Omental fat pad (tissue), 4 donors: ENCODE measurements at places on chromosomes 2 and 18.

DNA sequence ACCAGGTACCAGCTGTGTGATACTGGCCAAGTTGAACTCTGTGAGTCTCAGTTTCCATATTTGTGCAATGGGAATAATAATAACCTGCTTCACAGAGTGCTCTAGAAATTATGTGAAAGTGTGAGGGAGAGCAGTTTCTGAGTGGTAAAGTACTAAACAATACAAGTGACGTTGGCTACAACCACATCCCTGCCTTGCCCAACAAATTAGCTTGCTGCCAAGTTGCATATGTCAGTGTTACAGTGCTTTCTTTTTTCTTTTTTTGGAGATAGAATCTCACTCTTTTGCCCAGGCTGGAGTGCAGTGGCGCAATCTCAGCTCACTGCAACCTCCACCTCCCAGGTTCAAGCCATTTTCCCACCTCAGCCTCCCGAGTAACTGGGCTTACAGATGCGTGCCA, 533.6 kb upstream of the MEX3C start:
- DNase-seq: no peak

- no peak for DNase-seq
Observed at GRCh38 chr18:59916746-59917145, 16.9 kb downstream of the PMAIP1 start.

- no peak for DNase-seq
Observed at GRCh38 chr2:189183170-189183569, 3.6 kb upstream of the COL5A2 start.

- DNase-seq: no peak
Observed at GRCh38 chr2:54894467-54894866, 155.8 kb downstream of the RTN4 start.

DNA sequence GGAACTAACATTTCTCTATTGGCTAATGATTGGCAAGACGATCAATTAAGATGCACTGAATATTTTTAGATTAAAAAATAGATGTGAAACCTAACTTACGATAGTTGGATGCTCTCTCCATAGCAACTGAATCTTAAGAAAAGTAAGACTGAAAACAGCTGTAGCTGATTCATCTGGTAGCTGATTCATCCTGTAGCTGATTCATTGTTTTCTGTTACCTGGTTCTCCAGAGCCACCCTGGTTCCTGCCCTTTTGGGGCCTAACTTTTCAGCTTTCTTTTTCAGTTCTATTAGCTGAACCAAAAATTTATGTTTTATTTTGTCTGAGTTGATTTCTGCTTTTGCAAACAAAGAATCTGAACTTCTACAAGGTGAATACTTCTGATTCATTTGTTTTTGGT, 22.7 kb upstream of the SPR start:
- no peak for DNase-seq

GRCh38 chr18:49672853-49673252, 111.0 kb downstream of the LIPG start:
- no peak for DNase-seq

GRCh38 chr18:5466256-5466655, 77.5 kb downstream of the EPB41L3 start:
- DNase-seq: no peak

DNA sequence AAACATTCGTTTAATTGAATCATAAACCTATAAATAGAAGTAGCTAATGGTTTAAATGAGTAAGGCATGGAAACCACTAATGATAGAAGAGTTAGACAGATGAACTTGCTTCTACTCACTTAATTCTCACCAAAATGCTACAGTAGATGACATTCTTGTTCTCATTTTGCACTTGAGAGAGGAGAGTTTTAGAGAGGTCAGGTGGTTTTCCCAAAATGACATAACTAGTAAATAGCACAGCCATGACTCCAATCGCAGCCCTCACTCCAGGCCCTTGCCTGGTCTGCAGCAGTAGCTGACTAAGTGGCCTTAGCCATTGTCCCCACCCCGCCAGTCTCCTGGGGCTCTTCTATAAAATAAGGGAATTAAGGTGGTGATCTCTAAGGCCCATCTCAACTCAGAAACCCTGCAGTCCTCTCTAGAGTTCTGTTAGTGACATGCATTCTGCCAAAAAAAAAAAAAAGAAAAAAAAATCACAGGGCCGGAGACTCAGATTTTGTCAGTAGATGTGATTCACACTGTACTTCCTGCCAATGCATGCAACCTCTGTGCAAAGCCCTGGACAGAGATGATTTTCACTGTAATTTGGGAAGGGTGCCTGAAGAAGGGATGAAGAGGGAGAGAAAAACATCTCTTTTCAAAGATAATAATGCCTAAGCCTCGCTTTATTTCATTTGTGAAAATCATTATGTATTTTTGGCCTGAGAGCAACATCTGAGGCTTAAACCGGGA, 221.8 kb downstream of the ANAPC1 start:
- no peak for DNase-seq

DNA sequence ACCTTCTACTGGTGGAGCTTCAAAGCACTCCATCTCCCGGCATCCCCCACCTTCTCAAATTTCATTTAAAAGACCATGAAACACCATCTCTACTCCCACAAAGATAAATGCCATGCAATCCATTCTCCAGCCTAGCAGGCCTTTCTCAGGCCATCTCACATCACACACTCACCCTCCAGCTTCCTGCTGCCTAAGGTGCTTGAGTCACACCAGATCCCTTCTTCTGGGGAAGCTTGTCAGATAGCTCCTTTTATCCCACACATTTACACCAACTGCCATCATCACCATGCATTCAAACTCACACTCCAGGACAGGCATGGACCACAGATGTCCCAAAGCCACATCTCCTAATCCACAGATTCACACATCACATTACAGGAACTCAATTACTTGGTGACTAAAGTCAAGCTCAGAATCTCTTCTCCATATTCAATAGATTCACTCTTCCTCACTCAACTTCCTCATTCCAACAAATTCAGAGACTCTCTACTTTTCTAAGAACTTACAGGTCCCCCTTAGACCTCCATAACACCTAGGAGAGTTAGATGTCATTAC, 292.5 kb downstream of the TNS1 start:
- DNase-seq: no peak

DNA sequence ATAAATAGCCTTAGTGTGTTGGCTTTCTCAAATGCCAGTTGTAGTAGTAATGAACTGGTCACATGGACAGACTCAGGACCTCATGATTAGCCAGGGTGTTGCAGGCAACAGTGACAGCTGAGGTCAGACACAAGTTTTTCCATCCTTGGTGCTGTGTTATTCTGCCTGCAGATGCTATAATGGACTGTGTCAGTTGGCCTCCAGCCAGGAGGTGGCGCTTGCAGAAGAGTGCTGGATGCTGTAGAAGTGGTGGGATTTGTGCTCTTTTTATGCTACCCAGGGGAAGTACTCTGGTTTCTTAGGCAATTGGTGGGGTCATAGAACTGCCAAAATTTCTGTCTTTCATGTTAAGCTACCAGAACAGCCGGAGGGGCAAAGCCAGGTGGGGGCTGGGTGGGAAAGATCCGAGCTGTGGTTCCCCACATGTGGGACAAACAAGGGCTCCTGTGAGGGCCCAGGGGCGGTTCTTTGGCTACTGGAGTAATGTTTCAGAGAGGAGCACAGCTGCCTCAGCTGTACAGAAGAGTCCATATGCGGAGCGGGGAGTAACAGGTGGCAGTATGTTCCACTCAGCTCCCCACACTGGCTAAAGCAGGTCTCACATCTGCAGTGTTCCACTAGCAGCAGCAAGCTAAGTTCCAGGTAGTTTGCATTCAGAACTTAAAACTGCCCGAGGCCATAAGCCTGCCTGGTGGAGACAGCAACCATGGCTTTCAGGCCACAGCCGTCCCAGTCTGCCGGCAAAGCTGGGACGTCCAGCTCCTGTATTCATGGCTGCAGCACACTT, 104.4 kb downstream of the GULP1 start:
- DNase-seq: no peak

DNA sequence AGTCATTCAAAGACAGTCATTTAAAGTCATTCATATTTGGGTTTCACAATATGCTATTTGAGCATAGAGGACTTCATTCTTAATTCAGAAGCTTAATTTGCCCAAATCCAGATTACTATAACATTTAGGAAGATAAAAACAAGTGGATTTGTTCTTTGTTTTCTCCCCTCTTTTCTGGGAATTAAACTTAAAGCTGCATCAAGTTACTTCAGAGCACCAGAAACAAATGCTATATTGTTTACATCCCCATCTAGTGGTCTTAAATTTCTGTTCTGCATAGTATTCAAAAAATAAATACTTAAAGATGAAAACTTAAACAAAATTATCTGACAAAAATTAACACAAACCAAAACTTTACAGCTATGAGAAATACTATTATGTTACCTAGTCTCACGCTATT, 34.7 kb upstream of the MARCHF7 start:
- no peak for DNase-seq

- no peak for DNase-seq
Observed at GRCh38 chr2:95333888-95334338, 36.8 kb downstream of the KCNIP3 start.

GRCh38 chr18:70235478-70235877, 30.0 kb upstream of the RTTN start:
- DNase-seq: no peak

- no peak for DNase-seq
Observed at GRCh38 chr2:97988722-97989121, 7.0 kb downstream of the TMEM131 start.

DNA sequence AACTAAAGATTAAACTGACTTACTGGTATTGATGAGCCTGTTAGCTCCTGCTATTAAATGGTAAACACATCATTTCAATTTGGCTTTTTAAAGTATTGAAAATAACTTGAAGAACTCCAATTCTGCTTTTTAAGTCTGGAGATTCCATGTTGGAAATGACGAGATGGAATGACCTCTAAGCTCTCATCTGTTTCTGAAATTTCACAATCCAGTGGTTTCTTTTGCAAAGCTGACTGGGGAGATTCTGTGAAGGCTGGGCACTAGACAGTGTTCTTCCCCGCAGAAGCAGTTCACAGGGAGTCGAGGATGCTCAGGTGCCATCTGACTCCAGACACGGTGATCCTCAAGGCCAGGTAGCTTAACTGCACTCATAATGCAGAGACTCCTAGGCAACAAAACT, 44.7 kb downstream of the DHRS9 start:
- no peak for DNase-seq

- no peak for DNase-seq
Observed at GRCh38 chr2:215969131-215969841, 44.1 kb downstream of the MREG start.

GRCh38 chr18:22378672-22379282, 38.9 kb downstream of the CTAGE1 start:
- DNase-seq: no peak

DNA sequence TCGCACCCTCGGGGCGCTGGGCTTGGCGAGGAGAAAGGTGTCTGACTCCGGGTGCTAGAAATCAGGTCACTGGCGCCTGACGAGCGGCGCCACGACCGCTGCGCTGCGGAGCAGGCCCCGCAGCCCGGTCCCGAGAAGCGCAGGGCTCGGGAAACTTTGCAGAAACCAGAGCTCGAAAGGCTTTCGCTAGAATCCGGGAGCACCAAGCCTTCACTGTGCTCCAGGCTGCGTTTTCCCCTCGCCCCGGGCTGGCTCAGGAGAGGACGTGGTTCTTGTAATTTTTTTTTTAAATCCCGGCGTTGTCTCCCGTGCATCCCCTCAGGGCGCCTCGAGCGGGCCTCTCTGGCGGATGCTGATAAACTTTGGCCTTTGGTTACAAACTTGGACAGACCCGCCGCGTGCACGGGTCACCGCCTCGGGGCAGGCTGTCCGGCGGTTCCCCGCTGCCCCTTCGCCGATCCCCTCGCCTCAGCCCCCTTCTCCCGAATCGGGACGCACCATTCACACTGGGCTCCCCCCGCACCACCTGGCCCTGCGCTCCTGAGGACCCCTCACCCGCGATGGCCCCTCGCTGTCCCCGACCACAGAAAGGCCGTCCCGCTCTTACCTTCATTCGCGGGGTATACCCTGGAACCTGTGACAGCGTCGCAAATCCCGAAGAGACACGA, 419 bp downstream of the EPHA4 start:
- DNase-seq: no peak

GRCh38 chr2:152467677-152468410, 132.9 kb downstream of the FMNL2 start:
- DNase-seq: no peak

- no peak for DNase-seq
Observed at GRCh38 chr2:184847331-184847730, 249.0 kb downstream of the ZNF804A start.

- no peak for DNase-seq
Observed at GRCh38 chr18:70149616-70150301, 55.7 kb downstream of the RTTN start.

- no peak for DNase-seq
Observed at GRCh38 chr2:230601510-230601909, 111.1 kb upstream of the CAB39 start.

GRCh38 chr2:216505133-216506106, 6.8 kb downstream of the RPL37A start:
- DNase-seq: no peak

DNA sequence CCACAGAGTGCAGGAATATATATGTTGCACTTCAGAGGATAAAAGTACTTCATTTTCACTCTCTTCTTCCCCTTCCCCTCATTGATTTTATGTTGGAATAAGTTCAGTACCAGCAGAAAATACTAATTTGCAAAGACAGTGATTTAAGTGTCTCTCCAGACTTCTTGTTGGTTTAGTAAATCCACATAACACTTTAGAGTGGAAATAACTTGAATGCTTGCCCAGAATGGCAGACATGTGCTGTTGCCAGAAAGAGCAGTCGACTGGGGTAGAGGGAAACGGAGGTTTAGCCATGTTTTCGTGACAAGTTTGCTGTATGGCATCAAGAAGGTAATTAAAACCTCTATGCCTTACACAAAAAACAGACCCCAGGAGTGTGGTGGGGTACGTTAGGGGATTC, 246.0 kb upstream of the CXCR4 start:
- no peak for DNase-seq

DNA sequence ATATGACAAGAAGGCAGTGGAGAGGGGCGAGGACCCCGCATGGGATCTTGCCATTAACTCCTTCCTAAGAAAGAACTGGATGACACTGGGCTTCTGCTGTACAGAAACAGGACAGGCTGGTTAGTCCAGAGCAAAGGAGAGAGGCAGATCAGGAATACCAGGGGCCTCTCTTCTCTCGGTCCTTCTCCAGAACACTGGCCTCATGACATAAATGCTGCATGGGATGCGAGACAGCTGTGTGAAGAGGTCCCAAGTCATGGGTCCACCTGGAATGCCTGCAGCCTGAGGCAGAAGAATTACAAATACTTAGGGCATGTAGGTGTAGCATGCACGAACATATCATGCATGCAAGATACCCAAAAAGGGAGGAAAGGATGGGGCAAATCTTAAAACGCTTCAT, 9.1 kb downstream of the MBOAT2 start:
- no peak for DNase-seq

- DNase-seq: no peak
Observed at GRCh38 chr2:20242727-20243377, 17.9 kb upstream of the SDC1 start.
